Astrocyte of the hippocampus (primary cell): ENCODE measurements at places on chromosomes 5 and 9.

- DNase-seq, result no peak
Measured at GRCh38 chr5:2847608-2848007, 96.1 kb upstream of the IRX2 start.

DNA sequence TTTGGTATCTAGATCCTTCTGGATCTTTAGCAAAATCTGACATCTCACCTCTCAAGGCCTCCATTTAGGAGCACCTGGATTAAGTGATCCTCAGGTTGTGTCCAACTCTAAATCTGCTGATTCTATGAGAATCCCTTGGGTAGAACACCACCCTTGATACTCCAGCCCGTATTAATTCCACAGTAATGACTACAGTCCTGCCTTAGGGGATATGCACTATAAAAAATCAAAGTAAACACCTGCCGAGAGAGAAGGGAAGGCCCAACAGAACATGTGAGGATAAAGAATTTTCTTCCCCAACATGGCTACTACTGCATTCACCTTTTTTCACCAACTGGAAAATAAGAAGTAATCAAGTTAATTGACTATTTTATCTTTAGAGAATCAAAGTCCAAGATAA is 27.6 kb downstream of the DAP start:
- no peak for DNase-seq

DNA sequence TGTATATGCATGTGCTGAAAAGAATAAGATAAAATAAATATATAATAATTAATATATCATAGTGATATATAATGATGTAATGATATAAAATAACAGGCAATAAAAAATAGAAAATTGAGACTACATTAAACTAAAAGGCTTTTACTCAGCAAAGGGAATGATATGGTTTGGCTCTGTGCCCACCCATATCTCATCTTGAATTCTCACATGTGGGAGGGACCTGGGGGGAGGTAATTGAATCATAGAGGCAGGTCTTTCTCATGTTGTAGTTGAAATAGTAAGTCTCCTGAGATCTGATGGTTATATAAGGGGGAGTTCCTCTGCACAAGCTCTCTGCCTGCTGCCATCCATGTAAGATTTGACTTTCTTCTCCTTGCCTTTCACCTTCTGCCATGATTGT is 1550.9 kb upstream of the CDH6 start:
- no peak for DNase-seq

DNA sequence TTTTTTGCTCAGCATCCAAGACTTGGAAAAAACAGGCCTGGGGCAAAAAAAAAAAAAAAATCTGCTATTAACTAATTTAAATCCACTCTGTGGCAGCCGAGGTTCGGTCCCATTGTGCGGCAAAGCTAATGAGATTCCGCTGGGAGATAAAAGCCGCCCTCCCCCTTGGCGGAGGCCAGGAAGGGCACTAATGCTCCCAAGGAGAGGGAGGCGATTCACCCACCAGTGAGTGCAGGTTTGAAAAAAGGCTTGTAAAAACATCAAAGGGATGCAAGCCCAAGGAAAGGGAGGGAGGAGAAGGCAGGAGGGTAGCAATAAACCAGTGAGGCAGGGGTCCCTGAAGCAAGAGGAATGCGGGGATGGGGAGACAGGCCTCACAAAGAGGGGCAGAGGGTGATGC is 129.5 kb upstream of the RAPGEF1 start:
- DNase-seq, result peak; percentile 29

DNA sequence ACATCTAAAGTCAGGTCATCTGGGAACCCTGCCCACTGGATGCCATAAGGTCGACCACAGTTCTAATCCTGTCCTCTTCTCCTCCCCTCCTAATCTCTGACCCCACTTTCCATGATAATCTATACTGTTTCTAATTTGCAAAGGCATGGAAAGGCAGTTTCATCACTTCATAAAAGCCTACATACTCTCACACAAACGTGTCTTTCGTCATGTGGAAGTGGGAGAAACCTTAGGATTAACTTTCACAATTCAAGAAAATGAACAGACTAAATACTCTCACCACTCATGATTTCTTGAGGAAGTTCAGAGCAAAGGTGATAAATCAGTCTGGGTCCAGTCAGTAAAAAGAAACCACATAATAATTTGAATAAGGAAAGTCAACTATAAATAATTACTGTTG is 5.5 kb downstream of the FANCC start:
- no peak for DNase-seq

DNA sequence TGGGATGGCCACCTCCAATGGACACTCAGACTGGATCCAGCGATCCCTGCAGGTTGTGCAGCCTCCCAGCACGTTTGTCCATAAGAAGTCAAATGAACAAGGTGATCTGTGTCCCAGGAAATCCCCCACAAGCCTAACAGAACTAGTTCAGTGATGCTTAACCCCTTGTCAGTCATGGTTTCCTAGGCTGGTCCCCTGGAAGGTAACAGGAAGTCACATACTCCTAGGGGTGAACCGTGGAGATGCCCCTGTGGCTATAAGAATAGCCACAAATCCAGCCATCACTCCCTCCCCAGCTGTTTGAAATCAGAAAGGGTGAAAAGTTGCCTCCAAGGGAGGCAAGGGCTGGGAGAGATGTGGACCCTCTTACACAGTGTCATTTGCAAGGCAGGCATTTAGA is 22.5 kb downstream of the PAX5 start:
- no peak for DNase-seq

- DNase-seq, result peak; percentile 98
Measured at GRCh38 chr5:180810210-180810958, 7.8 kb upstream of the MGAT1 start.
